ENCODE measurements at places on chromosomes 3 and 15.

DNA sequence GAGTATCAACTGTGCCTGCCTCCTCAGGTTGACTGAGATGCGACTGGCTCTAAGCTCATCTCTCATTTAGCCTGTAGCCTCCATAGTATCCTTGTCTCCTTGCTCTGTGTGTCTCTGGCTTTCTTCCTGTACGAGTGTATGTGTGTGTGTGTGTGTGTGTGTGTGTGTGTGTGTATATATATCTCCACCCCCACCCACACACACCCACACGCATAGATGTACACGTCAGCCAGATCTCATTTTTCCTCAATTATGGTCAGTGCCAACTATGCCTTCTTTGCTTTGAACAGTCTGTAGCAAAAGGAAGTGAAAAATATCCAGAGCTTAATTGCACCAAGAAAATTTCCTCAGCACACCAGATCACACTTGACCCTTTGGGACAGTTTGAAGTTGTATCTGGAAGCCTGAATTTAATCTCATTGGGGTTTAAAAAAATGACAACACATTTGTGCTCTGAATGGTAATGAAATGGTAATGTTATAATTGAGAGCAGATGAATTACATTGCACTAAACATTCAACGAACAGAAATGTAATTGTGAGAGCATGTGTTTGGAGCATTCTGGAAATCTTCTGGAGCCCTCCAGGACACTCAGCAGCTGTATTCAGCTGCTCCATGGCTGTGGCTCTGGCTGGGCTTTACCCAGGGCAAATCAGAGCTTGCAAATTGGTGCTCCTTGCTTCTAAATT, 63.6 kb downstream of the RYR3 start:
- no peak for DNase-seq

DNA sequence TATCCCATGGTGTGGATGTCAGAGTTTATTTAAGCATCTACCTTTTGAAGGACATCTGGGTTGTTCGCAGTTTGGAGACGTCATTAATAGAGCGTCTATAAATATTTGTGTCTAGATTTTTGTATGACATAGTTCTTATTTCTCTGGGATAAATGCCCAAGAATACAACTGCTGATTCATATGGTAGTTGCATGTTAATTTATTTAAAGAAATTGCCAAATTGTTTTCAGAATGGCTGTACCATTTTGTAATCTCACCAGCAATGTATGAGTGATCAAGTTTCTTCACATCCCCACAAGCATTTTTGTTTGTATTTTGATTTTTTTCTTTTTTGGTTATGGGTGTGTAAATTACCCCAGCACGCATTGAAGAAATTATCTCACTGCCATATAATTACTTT, 656.9 kb downstream of the NTRK3 start:
- DNase-seq = no peak

DNA sequence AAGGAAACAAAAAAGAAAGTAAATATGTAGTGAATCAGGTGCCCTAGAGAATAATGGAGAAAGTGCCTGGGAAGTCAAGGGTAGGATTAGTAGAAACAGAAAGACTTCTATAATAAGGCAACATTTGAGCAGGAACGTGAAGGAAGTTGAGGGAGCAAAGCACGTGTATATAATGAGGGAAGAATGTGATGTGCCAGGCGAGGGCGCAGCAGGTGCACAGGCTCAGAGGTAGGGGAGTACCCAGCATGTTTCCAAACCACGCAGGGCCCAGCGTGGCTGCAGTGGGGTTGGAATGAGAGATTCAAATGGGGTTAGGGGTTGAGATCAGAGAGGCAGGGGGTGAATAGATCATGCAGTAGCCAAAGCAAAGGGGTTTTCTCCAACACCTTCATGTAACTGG, 91.9 kb upstream of the VGLL4 start:
- DNase-seq = no peak

GRCh38 chr3:137763594-137763938, 549 bp upstream of the SOX14 start:
- no peak for DNase-seq

GRCh38 chr3:124882816-124883747, 4.1 kb downstream of the ITGB5 start:
- DNase-seq = no peak

All from naive thymus-derived CD8-positive, alpha-beta T cell (primary cell).